ENCODE measurements at places on chromosomes 6 and 20.
A peak's percentile ranks its signal among the peaks of the same experiment; 100 is the strongest.

DNA sequence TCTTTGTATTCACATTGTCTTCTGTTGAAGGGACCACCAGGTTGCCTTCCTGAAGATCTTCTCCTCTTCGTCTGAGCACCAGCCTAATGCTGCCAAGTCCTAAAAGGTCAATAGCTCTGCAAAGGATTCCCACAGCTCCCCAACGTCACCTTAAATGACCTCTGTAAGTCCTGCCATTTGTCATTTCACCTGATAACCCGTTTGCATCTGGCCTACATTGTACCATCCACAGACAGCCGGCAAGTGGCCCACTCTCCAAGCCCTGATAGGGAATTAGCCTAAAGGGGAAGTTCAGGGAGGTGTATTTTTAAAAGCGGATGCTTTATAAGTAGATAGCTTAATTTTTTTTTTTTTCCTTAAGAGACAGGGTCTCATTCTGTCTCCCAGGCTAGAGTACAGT is 127.8 kb downstream of the ZMYND8 start:
- no peak for DNase-seq

DNA sequence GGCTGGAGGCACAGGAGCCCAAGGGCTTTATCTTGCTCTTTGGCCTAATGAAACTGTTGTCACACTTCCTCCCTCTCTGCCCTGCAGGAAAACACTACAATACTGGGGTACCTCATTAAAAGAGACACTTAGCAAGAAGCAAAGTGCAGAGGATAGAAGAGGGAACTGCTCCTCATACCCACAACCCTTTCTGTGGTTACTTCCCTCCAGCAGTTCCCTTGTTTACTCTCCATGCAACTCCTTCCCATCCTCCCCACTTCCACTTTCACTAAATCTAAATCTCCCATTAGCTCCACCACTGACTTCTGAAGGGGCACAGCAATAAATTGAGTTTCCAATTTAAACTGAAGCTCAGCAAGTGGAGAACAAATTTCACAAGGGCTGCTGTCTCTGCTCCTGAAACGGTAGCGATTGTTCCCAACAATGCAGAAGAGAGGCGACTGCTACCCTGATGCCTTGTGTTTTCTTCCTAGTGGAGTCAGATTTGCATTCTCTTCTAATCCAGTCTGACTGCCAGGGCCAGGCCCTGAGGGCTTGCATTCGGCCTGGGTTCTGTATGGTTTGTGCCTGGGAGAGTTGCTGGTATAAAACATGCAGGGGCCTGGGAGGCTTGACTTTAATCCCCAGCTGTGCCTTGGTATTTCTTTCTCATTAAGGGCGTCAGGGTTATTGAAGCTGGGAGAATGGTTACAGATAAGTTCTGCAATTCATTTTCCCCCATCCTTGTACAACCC is 454.7 kb downstream of the TFAP2B start:
- DNase-seq = no peak

GRCh38 chr20:39850821-39851330 is 838.2 kb downstream of the MAFB start:
- no peak for DNase-seq

GRCh38 chr6:164897523-164898235 is 411.7 kb downstream of the C6orf118 start:
- DNase-seq = no peak

GRCh38 chr20:63696306-63696627 is 185 bp upstream of the TNFRSF6B start:
- DNase-seq = no peak

DNA sequence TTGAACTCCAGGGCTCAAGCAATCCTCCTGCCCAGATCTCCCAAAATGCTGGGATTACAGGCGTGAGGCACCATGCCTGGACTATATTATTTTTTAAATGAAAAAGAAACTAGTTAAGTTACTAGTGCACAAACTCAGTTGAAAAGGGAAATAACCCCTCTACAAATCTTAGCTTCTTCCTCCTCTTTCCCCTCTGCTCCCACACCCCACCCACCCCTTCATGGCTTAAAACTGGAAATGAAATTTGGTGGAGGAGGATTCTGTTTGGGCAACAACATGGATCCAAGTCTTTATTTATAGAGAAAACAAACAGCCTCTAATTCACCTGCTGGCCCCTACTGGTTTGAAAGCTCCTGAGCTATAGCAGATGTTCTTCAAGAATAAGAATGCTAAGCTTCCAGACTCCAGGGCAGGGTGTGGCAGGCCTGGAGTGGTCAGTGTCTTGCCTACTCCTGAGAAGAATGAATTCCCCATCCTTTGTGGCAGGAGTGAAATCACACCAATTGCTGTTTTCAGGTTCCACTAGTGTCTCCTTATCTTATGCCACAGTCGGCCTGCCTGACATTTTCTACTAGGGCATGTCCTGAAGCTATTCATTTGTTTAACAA is 73.5 kb downstream of the ZFP64 start:
- DNase-seq = no peak

- DNase-seq = no peak
Measured at GRCh38 chr6:158053377-158054313, 72.0 kb downstream of the SYNJ2 start.

DNA sequence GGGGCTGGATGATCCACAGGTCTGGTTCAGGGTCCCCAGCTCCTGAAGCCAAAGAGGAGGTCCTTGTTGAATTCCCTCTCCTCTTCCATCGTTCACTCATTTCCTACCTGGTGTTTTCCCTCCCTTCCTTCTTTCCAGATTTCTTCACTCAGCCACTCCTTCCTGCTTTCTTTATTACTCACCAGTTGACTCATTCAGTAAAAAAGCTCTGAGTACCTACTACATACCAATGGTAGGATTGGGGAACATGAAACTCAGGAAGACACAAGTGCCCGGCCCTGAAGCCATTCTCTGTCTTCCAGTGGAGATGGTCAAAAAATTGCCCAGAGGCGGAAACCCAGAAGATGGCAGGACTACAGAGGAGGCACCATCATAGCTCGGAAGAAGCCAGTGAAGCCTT is 11.9 kb upstream of the NSFL1C start:
- DNase-seq = no peak

GRCh38 chr20:60115451-60115850 is 157.2 kb downstream of the CDH26 start:
- DNase-seq = no peak

GRCh38 chr20:55581519-55581918 is 423.8 kb downstream of the CBLN4 start:
- no peak for DNase-seq

- DNase-seq = no peak
Measured at GRCh38 chr6:170024940-170025339, 265.9 kb downstream of the DLL1 start.

DNA sequence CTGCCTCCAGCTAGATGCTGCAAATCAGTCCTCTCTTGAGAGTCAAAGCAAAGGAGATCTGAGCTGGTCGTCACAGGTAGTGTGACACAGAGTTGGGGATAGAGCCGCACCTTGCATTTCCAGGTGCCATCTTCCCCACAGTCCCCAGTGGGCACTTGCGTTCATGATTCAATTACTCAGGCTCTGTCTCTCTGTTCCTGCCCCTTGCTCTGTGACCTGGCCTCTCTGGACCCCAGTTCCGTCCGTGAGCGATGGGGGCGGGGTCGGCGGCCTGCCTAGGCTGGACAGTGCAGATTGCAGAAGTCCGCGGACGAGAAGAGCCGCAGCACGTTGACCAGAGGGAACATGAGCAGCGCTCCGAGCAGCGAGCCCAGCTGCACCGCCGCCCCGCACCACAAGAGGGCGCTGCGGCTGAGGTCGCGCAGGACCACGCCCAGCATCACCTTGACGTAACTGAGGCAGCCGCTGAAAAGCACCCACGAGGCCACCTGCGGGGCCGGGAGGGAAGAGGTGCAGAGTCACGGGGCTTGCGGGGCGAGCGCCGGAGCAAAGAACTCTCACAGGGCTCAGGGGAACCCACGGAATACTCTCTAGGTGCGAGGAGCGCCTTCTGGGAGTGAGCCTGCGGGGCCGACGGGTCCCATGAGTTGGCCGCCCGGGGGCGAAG is 7.4 kb downstream of the SLC52A3 start:
- DNase-seq = peak; percentile 17

DNA sequence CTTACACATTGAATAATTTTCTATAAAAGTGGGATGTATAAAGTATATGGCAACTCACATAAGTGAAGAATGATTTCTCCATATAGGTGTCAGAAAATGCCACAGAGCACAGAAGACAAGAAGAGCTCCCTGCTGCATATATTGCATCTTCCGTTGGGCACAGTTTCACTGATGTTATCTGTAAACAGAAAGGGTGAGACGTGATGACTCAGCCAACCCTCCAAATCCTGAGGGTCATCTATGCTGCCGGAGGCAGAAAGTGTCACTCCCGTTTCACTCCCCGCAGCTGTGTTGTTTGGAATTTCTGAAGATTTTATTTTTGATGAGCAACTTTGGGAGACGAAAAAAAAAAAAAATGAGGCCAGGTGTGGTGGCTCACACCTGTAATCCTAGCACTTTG is 644.1 kb downstream of the C6orf118 start:
- no peak for DNase-seq

GRCh38 chr6:23267651-23268050 is 698.3 kb downstream of the HDGFL1 start:
- DNase-seq = no peak

- no peak for DNase-seq
Measured at GRCh38 chr6:12841619-12842018, 125.1 kb downstream of the PHACTR1 start.

GRCh38 chr6:138818496-138819194 is 22.8 kb downstream of the ECT2L start:
- no peak for DNase-seq

DNA sequence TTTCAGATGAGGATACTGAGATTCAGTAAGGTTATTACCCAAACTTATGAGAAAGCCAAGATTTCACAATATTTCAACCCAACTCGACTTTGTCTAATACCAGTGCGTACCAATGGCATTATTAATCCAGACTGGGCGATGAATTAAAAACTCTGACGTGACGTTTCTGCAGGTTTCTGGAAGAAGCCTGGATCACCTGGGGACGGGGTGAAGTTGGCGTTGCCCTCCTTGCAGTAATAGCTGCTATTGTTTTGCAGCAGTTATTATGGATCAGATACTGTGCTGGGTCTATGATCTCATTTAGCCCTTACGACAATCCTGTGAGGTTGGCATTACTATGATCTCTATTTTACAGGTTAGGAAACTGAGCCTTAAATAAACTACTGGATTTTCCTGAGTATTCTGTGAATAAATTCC is 569 bp upstream of the CDC5L start:
- DNase-seq = no peak

- DNase-seq = no peak
Measured at GRCh38 chr20:52493171-52493721, 301.7 kb upstream of the ZFP64 start.

GRCh38 chr6:36127462-36128016 is 2.8 kb upstream of the MAPK13 start:
- no peak for DNase-seq

DNA sequence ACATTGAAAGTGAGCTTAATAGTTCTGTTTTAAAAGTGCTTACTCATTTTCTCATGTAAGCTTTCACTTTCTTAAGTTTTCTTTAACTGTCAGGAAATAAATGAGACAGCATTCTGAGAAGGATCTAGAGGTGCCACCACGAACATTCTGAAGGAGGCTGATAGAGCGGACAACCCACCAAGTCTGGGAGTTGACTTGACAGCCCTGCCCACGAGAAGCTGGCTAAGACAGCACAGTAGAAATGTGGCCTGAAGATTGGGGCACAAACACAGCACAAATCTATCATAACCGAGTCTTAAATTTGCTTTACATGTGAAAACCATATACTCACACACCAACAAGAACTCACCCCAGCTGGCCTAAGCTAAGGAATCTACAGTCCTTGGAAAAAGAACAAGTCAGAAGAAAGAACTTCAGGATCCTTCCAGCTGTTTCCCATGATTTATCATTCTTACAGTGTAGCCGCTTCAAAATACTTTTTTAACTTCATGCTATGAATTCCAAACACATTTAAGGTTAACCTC is 144.2 kb upstream of the TNFAIP3 start:
- no peak for DNase-seq

DNA sequence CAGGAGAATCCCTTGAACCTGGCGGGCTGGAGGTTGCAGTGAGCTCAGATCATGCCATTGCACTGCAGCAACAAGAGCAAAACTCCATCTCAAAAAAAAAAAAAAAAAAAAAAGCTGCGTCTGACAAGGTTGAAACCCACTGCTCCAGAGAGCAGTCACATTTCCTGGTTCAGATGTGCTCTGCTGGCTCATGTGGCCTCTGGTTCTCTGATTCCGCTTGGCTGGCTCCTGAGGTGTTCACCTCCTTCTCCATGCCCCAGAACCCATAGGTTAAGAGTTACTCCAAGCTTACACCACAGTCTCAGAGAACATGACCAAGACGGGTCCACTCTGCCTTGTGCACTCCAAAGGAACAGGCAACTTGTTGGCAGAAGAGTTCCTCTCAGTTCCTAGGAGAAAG is 8.8 kb upstream of the CNR1 start:
- no peak for DNase-seq

DNA sequence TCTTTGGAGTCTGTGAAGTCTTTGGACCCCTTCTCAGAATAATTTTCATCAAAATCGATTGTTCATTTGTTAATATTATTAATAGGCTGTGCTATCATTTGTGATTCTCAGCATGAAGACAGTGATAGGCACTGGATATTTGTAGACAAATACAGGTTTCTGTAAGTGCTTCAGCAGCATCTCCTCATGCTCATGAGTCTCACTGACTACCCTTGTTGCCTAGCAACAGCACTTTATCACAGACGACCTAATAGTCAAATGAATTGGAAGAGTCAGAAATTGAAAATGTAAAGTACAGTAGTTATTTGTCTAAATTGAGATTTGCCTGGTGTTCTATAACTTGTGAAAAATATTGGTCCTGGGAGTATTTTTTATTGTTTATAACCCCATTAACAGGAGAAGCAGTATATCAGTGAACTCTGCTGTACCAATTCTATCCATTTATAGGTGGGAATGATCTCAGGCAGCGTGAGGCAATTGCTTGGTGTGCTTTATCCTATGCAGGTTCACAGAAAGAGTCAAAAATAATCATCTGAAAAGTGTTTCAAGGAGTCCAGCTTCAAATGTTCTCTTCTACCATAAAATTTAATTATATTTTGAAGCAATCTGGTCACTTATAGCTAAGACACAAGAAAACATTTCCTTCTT is 684.6 kb downstream of the RFPL4B start:
- no peak for DNase-seq

Measured in activated CD4-positive, alpha-beta T cell treated with anti-CD3 and anti-CD28 coated beads, Interleukin-2, amount 10 ng/mL, durations not matched to agents 7 days and 5 days (primary cell).